ENCODE measurements at places on chromosomes 12 and 14.
A peak's percentile ranks its signal among the peaks of the same experiment; 100 is the strongest.

GRCh38 chr12:129964826-129965457, 61.1 kb upstream of the TMEM132D start:
- no peak for DNase-seq

- DNase-seq, result no peak
These were observed 3.8 kb downstream of the SDSL start for GRCh38 chr12:113425960-113426453.

DNA sequence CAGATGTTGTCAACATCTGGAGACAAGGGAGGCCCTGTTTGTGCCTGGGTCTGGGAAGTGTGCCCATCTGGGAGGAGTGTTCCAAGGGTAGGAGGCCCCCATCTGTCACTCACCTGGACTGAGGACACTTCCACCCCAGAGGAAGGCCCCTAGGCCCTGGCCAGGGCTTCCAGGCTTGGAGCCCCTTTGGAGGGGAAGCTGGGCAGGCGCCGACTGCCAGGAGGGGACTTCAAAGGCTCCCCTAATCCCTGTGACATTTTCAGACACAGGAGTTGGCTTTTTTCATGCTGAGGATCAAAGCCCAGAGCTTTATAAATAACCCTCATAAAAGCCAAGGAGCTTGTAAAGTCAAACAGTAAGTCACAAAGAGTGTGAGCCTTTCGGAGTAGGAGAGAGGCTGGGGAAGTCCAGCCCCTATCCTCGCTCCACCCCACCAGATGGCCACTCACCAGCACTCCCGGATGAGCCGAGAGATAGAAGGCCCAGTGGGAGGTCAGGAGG, 17.6 kb upstream of the FAM222A start:
- no peak for DNase-seq

DNA sequence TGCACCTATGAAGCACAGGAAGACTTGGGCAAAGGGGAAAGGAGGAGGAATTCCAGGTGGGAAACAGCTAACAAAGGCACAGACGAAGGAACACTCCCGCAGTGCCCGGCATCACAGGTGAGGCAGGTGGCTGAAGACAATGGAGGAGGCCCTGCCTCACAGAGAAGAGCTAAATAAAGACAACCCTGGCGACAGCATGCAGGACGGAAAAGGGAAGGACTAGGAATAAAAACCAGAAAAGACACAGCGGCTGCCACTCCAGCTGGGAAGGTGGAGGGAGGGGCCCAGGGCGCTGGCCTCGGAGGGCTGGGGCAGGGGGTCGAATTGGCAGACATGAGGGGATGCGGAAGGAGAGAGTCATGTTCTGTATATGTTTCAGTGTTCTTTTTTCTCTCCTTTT, 43.0 kb upstream of the ANO2 start:
- no peak for DNase-seq

GRCh38 chr12:50580436-50580835, 75.7 kb downstream of the DIP2B start:
- no peak for DNase-seq

DNA sequence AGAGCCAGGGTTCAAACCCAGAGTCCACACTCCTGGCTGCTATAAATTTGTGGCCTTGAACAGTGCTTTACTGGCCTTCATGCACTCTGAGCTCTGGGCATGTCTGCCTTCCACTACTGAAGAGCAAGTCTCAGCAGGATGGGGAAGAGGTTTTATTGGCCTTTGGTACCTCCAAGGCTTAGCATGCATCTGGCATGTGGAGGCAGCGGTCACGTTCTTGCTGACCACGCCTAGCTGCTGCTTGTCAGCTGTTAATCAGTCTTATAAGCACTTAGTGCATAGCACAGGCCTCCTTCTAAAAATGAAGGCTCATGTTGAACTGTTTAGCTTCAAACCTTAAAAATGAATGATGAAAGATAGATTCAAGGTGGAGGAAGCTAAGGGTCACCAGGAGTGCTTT, 177.5 kb downstream of the PELI2 start:
- no peak for DNase-seq

DNA sequence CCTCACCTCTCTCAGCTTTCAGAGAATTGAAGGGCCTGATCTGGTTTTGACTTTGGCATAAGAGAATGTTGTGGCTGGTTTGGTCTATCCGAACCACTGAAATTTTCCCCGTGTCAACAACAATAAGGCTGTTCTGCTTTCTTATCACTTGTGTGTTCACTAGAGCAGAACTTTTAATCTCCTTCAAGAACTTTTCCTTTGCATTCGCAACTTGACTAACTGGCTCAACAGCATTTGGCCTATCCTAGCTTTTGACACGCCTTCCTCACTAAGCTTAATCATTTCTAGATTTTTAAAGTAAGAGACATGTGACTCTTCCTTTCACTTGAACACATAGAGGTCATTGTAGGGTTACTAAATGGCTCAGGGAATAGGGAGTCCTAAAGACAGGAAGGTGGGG, 25.9 kb upstream of the EDDM3A start:
- no peak for DNase-seq

- DNase-seq, result peak; percentile 30
These were observed 23.3 kb downstream of the CHGA start for GRCh38 chr14:92945959-92946846.

DNA sequence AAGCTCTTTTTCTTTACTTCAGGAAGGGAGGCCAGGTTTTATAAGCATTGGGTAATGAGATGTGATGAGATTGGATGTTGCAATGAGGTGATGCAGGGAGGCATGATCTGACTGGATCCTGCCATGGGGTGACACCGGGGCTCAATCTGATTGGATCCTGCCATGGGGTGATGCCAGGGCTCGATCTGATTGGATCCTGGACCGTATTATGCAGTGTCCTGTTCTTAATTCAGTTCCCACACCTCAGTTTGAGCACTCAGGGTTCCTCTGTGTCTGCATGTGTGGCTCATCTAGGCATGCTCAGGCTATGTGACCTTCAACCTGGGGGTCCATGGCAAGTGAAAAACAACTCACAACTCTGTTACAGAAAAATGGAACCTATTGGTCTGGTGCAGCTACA, 166.4 kb downstream of the SLC15A4 start:
- no peak for DNase-seq

- DNase-seq, result no peak
These were observed 71.9 kb upstream of the HOXC13 start for GRCh38 chr12:53866727-53867126.

DNA sequence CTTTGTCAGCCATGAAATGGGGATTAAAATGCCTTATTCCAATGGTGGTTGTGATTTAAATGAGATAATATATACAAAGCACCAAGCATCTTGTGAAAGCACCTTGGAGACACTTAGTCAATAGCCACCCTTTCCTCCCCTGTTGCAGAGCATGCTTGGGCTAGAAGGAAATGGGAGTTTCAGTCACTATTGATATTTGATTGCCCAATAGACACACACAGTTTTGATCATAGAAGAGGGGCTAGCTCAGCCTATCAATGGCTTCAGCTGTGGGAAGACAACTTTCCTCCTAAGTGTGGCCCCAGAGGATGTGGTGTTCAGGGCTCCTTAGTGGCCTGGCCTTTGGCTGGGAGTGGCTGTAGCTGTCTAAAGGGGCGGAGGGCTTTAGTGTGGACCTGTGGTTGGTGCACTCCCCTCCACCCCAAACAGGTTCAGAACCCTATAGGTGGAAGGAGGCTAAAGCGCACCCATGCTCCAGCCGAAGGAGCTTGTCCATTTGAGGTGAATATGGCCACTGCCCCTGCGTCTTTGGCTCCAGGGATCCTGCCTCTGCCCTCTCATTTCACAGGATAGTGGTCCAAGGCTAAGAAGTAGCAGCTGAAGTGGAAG, 132.3 kb downstream of the TMEM30B start:
- DNase-seq, result no peak

DNA sequence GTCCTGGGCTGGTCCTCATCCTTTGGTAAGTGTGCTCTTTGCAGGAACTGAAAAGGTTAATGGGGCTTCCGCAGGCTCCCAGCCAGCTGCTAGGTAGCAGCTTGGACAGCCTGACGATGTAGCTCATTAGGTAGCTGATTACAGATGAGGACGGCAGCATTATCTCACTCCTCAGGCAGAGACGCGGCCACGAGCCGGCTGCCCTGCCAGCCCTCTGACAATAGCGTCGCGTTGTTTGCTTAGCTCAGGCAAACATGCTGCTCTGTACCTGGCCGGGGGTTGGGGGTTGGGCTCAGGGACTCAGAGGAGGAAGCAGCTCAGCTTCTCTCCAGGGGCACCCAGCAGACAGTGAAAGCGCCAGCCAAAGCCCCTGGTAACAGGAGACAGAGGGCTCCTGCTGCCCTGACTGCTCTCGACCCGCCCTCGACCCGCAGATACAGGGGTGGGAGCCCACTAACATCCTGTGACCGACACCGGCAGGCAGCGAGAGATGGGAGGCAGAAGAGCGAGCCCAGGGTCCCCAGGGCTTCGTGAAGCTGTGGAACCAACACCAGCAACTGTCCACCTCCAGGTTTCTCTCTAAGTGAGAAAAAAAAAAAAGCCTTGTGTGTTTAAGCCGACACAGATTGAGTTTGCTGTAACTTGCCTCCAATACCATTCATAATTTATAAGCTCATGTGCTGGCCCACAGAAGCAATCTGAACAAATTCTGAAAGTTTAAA, 53.4 kb upstream of the DLK1 start:
- DNase-seq, result no peak

GRCh38 chr12:110533607-110534006, 31.5 kb downstream of the RAD9B start:
- no peak for DNase-seq

DNA sequence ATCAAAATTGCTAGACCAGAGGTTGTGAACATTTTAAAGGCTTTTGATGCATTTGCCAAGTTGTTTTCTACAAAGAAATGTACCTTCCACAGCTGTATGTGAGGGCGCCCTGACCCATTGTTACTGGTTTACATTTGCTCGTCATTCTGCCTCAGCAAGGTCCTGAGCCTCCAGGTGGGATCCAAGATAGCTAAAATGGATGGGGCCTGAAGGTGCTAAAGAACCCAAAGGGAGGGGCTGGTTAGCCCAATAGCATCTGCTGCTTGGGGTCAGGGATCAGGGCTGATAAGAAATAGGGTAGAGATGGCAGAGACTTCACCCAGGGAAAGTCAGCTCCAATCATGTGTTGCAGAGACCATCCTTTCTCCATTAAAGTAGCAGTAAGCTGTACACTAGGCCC, 43.1 kb downstream of the GALNT16 start:
- DNase-seq, result no peak

- DNase-seq, result no peak
These were observed 407 bp downstream of the HEATR5A start for GRCh38 chr14:31419967-31420318.

DNA sequence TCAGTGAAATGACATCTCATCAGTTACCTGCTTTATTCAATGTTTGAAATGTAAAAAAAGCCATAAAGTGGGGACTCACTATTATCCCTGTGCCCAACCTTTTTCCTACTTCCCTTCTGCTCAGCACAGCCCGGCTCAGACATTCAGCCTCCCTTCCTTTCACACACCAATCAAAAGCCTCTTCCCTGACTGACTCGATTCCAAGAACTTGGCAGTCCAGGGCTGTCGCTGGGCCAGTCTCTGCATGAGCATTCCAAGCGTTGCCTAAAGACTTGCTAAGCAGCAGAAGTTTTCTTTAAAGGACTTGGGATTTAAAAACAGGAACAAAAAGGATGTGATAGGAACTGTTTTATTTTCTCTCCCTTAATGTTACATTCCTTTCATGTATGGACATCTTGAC, 22.7 kb downstream of the ITPR2 start:
- no peak for DNase-seq

- peak; percentile 85 for DNase-seq
These were observed 103.4 kb upstream of the MAP1LC3B2 start for GRCh38 chr12:116455540-116456329.

GRCh38 chr14:69768873-69769272, 1.9 kb downstream of the SRSF5 start:
- no peak for DNase-seq

GRCh38 chr12:117885211-117885610, 83.6 kb downstream of the KSR2 start:
- no peak for DNase-seq

GRCh38 chr12:25480145-25480544, 72.9 kb downstream of the LMNTD1 start:
- DNase-seq, result no peak

GRCh38 chr14:77554207-77554606, 55.6 kb upstream of the ISM2 start:
- no peak for DNase-seq
